ENCODE measurements at places on chromosomes 4 and X.

DNA sequence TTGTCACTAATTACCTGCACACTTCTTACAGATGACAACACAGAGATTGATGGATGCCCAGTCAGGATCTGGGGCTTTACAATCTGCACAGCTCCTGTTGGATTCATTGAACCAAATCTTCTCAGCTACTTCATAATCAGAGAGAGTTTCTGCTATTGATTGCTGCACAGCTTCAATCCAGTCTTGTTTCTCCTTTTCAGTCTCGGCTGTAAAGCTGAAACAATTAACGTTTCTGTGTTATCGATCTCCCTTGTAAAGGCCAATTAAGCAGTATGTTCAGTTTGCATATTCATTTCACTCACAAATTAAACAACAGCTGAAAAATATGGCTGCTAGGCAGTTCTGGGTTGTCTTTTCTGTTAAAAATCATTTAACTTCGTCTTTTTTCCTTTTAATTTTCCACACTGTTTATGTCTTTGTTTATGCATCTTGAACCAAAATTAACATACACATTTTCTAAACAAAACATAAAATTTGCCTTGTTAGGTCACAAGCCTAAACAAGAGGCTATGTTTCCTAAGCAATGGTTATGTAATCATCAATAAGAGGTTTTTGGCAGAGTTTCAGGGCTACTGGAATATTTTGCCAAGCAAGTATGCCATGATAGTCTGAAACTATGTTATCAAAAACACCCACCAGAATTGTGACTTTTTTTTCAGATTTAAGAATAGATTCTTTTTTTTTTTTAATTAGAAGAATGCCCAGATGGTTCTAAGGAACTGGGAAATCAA lies 79.2 kb downstream of the ARAP2 start:
- DNase-seq = no peak

GRCh38 chr4:168451331-168451730 lies 29.0 kb downstream of the DDX60L start:
- no peak for DNase-seq

- DNase-seq = no peak
These were observed 8.6 kb downstream of the GABRA4 start for GRCh38 chr4:46984781-46985180.

GRCh38 chr4:184279496-184280061 lies 61.9 kb upstream of the ENPP6 start:
- no peak for DNase-seq

DNA sequence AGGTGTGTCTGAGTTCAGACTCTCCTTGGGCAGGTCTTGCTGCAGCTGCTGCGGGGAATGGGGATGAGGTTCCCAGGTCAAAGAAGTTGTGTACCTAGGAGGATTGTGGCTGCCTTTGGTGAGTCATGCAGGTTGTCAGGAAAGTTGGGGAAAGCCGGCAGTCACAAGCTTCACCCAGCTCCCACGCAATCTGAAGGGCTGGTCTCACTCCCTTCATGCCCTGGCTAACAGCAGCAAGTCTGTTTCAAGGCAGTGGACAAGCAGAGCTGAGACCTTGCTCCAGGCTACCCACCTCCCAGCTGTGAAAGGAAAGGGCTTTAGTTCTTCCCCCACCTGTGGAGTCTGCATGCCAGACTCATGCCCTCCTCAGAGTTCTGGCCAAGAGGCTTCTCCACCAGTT lies 287.2 kb downstream of the DTHD1 start:
- no peak for DNase-seq

DNA sequence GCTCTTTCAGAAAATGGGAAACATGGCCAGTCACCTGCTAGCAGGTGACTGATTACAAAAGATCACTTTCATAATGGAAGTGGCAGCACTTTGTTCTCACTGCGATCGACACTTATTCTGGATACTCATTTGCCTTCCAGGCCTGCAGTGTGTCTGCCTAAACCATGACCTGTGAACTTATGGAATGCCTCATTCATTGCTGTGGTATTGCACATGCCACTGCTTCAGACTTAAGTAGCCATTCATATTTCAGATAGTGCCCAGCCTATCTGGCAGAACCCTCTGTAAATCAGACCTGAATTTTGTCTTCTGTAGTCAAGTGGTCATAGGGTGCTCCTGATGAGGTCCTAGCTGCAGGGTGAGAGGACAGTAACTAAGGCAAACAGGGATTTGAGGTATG lies 23.3 kb upstream of the MGST2 start:
- DNase-seq = no peak

DNA sequence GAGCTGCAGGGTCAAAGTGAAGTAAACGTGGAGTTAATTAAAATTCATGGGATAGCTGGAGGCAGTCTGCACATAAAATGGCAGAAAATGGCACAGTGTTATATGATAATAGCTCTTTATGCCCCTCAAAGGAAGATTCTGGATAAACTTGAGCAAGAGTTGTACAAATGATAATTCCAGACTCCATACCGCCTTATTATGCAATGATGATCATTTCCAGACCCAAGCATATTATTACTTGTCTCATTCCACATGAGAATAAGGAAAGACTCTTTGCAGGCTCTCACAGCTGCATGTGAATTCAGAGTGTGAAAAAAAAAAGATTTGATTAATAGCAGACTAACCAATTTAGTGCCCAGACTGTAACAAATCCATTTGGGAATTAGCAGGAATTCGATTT lies 105.4 kb downstream of the STK32B start:
- no peak for DNase-seq

DNA sequence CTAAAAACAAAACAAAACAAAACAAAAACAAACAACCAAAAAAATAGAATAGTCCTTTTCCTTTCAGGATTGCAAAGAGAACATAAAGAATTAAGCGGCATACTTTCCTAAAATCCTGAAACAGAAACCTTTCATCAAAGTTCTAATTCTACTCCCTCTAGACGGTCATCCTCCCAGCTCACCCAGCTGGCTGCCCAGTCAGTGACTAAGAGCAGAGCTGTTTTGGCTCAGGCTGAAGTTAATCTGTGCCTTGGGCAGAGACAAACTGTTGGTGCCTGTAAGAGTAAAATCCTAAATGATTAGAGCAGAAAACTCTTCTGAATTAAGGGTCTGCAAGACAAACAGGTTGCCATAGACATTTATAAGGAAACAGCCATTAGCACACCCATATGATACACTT lies 17.6 kb upstream of the WAS start:
- no peak for DNase-seq

DNA sequence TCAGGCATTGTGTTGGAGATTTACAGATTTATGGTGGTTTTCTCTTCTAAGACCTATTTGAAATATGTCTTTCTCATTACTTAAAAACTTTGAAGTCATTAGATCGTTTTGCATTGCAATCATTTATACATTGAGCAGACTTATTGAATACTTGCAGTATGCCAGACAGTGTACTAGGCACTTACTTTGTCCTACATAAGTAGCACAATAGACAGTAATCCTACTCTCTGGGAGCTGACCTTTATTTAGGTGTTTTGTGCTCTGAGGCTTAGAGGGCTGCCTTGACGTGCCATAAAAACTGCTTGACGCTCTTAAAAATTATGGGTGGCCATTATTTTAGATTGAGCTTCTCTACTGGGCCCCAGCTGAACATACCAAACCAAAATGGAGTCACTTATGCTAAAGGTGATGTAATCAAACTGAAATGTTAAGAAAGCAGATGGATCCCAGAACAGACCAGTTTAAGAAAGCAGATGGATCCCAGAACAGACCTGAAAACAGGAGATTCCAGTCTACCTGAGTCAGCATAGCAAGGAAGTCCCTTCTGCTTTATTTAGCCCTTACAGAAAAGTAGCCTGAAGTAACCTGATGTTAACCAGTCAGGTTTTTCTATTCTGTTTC lies 42.4 kb downstream of the PTTG2 start:
- DNase-seq = no peak

GRCh38 chrX:150362599-150363481 lies at the start of gene MAMLD1:
Gene MAMLD1 (plus strand): TSS chrX:150363317. CDS start chrX:150445517, 82,200 bp downstream.
- no peak for DNase-seq

DNA sequence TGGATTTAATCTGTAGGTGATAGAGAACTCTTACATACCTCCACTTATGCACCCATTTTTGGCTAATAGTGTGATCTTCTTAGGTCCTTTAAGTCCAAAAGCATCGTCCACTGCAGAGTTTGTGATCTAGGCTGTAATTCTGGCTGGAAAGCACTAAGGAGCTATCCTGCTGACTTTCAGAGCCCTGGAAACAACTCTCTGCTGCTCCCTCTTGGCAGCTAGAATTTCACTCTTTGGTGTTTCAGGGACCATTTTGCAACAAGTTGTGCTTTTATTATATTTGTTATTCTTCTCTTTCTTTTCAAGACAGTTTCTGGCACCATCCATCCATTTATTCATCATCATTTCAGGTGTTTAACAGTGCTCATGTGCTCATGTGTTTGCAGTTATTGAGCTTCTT lies 130.0 kb downstream of the RBM46 start:
- no peak for DNase-seq
